Right renal cortex interstitium (tissue), 3 donors: ENCODE measurements at places on chromosomes 11 and 22. TPM values are rescaled to one million over a fixed set of nuclear protein-coding genes. Genes with fewer than 3 reads are reported as not detected.
A peak's percentile ranks its signal among the peaks of the same experiment; 100 is the strongest.

DNA sequence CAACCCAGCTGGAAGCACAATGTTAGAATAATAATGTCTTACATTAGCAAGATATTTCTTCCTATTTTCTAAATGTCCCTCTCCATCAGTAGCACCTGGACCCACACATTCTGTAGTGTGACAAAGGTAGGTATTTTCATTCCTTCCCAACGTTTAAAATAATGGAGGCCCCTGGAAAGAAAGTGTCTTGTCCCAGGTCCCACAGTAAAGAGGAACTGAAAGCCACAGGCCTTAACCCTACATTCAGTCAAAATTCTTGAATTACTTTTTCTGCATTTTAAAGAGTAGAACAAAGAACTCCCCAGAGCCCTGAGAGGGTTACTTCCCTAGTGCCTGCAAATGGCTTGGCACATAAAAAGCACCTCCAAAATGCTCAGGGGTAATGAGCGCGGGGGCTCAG lies 26.3 kb downstream of the OPCML start:
- no peak for DNase-seq

DNA sequence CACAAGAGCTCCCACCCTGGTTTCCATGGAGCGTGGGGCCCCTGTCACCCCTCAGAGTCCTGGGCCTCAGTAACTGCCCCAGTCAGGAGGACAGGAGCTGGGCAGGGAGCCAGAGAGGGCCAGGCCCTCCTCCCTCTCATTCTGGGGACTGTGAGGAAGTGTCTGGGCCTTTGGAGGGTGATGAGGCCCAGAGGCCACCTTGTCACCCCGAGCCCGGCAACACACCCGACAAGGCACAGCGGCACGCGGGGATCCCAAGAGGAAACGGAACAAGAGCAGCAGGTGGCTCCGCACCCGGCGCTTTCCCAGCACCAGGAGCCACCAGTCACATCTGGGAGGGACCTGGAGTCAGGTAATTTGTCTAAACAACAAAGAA lies 72.1 kb downstream of the CELSR1 start:
- no peak for DNase-seq

GRCh38 chr11:130071211-130071712 lies 1.6 kb downstream of the APLP2 start:
- DNase-seq = peak; percentile 15

GRCh38 chr11:117713538-117713991 lies 83.5 kb downstream of the DSCAML1 start:
- DNase-seq = peak; percentile 38

DNA sequence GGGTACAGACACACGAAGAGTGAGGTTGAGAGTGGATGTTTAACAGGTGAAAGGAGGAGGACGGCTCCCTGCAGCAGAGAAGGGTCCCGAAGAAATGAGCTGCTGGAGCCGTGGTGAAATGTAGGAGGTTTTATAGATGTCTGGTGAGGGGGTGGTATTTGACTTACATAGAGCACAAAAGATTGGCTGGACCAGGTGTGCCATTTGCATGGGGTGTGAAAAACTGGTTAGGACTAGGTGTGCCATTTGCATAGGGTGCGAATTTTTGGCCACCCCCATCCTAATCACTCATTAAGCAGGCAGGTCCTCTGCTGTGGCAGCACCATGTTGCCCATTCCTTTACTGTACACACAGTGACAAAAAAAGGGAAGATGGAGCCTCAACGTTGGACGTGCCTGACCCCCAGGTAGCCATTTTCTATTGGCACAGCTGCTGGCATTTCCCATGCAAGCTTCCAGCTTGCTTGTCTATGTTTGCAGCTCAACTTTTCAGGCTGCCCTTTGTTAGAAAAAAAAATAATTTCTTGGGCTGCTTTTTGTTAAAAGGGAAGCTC lies 581.7 kb upstream of the B3GAT1 start:
- no peak for DNase-seq

GRCh38 chr22:19659805-19660345 lies 54.4 kb upstream of the SEPTIN5 start:
- DNase-seq = no peak

DNA sequence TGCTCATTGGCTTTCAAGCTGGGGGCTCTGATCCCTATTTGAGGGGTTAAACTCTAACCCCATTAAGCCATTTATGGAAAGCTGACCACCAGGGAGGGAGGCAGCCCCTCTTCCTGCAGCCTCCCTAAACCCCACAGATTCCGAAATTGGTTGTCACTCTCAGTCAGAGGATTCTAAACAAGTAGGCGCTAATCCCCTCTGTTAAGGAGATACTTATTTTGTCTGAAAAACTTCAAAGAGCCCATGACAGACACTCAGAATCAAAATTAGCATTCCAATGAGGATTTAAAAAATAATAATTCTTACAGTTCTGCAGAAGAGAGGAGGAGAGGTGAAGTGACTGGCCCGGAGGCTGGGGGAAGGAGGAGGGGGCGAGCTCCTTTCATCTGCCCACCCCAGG lies 69.7 kb upstream of the LMO1 start:
- DNase-seq = no peak

- no peak for DNase-seq
Measured at GRCh38 chr11:12540913-12541582, 133.2 kb upstream of the TEAD1 start.

DNA sequence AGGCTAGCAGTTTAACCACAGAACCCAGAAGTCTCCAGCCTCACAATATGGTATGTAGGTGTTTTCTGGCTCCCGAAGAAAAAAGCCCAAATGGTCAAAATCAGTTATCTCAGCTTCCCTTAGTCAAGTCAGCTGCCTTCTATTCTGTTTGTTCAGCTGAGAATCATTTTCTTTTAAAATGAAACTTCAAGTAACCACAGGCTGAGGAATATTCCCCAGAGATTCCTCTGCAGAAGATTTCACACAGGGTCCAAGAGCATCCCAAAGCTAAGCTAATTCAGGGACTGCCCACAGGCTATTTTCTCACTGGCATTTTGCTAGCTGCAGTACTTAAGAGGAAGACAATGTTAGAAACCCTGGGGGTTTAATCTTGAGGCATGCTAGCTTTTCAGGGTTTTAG lies 977.0 kb upstream of the CHORDC1 start:
- DNase-seq = no peak

DNA sequence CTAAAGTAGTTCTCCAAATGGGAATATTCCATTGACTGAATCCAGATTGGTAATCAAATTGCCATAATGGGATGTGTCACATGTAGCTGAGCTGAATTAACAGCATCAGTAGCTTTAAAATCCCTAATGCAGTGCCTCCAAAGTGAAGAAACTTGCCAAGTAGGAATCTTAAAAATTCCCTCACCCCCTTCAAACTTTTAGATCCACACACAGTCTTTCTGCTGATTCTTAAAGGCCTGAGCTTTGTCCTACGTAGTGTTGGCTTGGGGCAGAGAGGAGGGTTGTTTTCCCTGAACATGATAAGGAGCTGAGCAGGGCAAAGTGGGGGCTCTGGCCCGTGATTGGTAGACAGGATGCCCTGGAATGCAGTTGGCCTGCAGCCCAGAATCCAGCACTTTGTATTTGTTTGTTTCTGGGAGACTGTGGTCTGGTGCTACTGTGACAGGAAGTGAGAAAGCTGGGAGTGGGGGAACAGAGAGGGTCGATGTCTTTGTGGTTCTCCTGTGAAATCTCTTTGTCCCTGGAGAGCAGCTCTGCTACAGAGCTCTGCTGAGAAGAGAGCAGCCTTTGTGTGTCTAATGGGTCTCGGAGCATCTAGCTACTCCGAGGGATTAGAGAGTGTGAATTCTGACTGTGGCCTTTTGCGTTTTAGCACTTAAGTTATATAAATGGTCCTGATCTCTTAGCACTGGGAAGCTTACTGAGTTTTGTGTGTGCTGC lies 16.9 kb downstream of the CTNND1 start:
- DNase-seq = peak; percentile 94

- no peak for DNase-seq
Measured at GRCh38 chr11:32438346-32438865, 3.1 kb upstream of the WT1 start.

DNA sequence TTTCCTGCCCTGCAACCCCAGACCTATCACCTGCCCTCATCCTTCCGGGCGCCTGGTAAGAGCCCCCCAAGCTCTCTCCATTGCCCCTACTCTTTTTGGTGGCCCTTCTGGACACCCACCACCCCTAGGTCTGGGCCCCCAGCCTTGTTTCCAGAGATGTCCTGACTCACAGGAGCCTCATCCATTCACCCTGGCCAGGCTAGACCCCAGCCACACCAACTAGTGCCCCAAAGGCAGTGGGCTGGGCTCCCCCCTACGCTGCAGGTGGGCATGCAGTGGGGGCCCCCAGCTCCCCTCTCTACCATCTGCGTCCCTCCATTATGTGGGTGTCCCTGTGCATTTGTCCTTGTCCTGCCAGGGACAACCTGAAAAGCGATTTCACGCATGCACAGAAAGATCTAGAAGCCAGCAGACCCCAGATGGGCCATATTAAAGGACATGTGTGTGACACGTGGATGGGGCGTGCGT lies 1.4 kb downstream of the MRGPRF start:
- DNase-seq = no peak

- no peak for DNase-seq
Measured at GRCh38 chr11:112113539-112114457, 27.1 kb downstream of the SDHD start.

GRCh38 chr11:121717296-121717695 lies 264.5 kb upstream of the SORL1-AS1 start:
- DNase-seq = no peak

DNA sequence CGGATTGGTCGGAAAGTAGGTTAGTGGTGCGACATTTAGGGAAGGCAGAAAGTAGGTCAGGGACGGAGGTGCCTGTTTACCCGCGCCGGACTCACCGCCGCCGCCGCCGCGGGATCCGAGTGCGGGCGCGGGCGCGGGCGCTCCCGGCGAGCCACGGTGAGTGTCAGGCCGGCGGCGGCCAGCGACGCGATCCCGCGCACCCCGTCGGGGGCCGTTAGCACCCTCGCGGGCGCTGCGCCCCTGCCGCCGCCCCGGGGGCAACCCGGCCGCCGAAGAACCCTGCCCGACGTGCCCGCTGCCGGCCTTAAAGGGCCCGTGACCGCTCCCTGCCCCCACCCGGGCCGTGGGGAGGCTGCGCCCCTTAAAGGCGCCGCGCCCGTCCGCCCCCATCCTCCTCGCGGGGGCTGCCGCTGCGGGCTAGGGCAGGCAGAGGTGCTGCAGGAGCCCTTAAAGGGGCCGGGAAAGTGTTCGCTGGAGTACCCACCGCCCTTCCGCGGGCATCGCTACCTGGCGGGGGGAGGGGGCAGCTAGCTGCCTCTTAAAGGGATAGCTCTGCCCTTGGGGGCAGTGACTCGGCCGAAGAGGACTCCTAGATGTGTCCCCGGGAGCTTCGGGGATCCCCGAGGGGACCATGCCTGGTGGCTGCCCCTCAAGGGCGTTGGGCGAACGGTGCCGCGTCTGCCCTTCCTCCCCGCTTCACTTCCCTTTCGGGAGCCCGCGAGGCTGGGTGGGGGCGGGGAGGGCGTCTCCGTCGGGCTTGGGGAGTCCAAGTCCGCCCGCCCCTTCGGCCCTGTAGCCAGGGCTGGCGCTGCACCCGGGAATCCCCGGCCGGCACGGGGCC lies at the start of gene BMAL1:
Gene BMAL1, plus strand, starts transcription at position 23 of the 841 bp plus-strand sequence. CDS start 76,519 bp downstream, outside the sequence.
- no peak for DNase-seq

DNA sequence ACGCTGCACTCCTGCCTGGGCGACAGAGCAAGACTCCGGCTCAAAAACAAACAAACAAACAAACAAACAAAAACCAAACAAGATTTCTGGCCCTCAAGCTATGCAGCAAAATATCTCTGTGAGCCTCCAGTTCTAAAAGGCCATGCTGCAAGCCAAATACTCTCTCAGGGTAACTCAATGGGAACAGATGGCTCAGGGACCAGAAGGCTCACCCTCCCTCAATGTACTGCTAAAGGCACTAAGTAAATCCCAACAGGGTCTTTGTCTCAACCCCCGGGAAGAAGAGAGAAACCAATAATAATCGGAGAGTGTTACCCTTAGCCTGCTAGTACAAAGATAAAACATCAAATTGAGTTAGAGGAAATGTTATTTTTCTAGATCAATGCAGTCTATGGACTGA lies 119.7 kb upstream of the ZC3H12C start:
- no peak for DNase-seq

- DNase-seq = no peak
Measured at GRCh38 chr11:2295971-2296912, 5.5 kb downstream of the C11orf21 start.

GRCh38 chr22:46075764-46076531 lies 74.4 kb upstream of the PPARA start:
- DNase-seq = no peak

DNA sequence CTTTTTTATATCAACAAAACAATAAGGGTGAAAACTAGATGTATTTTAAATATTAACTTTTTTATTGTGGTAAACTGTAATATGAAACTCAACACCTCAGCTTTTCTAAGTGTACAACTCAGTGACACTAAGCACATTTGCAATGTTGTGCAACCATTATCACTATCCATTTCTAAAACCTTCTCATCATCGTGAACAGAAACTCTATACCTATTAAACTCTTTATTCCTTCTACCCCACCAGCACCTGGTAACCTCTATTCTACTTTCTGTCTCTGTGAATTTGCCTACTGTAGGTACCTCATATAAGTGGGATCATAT lies 9.4 kb downstream of the HORMAD2 start:
- DNase-seq = no peak

DNA sequence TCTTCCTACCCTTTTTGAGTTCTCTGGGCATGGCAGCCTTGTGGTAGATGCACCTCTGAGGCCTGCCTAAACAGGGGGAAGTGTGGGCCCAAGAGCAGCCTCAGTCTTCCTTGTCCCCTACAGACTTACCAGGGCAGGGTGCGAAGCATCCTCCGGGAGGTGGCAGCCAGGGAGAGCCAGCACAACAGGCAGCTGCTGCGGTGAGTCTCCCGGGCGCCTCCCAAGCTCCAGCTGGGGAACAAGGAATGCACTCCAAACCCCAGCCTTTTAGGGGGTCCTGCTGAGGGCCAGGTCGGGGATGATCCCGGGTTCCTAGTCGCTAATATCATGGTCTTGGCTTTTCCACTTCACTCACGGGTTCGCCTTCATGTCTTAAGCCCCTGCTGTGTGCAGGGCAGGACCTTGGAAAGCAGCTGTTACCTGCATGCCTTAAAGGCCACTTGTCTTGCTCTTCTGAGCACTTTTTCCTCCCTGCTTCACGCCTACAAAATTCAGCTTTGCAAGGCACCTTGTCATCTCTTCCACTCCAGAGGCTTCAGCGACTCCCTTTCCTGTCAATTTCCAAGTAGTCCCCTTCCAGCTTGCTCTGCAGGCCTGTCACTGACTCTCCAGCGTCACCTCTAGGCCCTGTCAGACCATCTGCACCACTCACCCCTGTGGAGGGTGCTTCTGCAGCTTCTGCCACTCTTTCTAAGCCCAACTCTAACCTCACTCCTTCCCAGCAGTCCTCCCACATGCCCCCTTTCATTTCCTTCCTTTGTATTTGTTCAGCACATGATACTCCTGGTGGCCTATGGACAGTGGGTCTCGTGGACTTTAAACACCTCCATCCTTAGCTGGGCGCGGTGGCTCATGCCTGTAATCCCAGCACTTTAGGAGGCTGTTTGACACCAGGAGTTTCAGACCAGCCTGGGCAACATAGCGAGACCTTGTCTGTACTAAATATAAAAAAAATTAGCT lies 57.0 kb downstream of the PISD start:
- DNase-seq = no peak

The RCOR2 gene
- polyA plus RNA-seq = 10.4 TPM

The GLYAT gene
- 142 TPM for polyA plus RNA-seq

The MRPL21 gene
- polyA plus RNA-seq = 69.6 TPM

The OR52D1 gene
- not detected for polyA plus RNA-seq

The OR4C46 gene
- polyA plus RNA-seq = not detected

The P2RY2 gene
- polyA plus RNA-seq = 0.81 TPM

The OR8G5 gene
- not detected for polyA plus RNA-seq

The MTMR3 gene
- 32.9 TPM for polyA plus RNA-seq

The PCF11 gene
- polyA plus RNA-seq = 71.9 TPM

The MMP13 gene
- not detected for polyA plus RNA-seq

The ZDHHC13 gene
- polyA plus RNA-seq = 19.2 TPM
